ENCODE measurements at places on chromosomes 2 and 18.

GRCh38 chr2:127175751-127176354 is 44.2 kb downstream of the CYP27C1 start:
- no peak for DNase-seq

GRCh38 chr2:235041918-235042575 is 90.2 kb downstream of the SH3BP4 start:
- DNase-seq: no peak

- no peak for DNase-seq
Measured at GRCh38 chr2:181673173-181673572, 7.1 kb downstream of the NEUROD1 start.

DNA sequence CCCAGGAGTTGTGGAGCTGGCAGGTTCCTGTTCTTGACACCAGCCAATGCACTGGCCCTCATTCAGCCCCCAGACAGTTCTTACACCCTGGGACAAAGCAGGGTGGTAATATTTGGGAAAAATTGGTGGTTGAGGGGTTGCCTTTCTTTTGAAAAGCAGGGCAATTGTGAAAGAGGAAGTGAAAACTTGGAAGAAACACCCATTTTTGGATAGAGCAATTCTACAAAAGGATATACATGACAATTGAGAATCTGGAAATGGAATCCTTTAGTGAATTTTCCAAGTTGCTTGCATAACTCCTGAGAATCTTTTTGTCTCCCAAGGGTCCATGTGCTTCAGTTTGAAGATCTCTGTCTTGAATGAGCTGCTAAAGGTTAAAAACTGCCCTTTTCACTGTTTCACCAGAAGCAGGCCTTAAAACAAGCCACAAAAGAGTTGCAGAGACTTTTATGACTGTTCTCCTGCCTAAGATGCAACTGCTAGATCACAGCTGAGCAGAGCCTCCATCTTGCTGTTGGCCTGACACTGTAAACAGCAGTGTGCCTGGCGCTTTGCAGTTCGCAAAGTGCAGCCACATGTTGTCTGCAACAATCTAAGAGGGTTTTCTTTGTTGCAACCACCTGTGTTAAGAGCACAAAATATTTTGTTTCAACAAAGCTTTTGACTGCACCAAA is 11.8 kb downstream of the COL4A4 start:
- no peak for DNase-seq

GRCh38 chr2:25266399-25266798 is 75.3 kb downstream of the DNMT3A start:
- no peak for DNase-seq

GRCh38 chr18:2569338-2570207 is 1.7 kb downstream of the METTL4 start:
- DNase-seq: no peak

DNA sequence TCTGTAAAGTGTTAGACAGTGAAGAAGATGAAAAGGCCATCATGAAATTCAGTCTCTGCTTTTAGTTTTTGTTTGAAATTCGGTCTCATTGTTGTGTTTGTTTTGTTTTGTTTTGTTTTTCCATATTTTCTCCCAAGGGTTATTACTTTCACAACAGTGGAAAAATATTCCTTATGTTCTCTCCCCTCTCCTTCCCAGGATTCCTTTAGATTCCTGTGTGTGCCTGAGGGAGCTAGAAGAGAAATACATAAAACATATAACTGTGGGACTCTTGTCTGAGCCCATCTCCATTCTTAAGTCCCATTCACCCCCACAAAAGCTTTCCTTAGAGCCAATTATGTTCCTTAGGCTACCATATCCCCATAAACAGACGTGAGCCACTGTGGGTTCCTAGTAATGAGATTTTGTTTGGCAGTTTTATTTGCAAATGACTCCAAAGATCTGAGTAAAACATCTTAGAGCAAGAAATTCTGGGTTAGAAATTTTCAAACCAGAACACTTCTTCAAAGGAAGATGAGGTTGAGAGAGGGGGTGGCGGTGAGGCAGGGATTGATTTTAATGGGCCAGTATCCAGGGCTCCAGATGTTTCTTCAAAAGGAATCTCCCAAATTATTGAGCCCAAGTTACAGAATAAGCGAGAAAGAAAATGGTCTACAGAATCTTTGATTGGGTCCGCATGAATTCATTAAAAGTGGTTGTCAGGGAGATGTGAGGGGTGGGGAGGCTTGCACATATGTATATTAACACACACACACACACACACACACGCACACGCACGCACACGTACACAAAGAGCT is 157.8 kb upstream of the TNP1 start:
- DNase-seq: no peak

DNA sequence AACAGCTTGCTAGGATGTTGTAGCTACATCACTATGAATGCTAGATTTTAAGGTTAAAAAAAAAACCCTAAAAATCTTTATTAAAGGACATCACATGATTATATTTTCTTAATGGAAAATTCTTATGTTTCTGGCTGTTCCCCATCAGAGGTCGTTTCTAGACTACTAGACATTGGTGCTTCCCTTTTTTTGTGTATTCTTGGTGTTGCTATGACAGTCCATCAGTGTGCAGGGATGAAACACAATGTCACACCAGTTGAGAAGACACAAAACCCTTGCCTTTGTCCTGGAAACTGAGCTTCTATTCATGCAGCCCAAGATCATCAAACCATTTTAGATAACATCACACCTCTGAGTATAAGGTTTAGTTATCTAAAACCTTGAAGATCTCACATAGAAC is 19.9 kb upstream of the TMEM131 start:
- DNase-seq: no peak

- no peak for DNase-seq
Measured at GRCh38 chr2:177694348-177694747, 301.8 kb downstream of the AGPS start.

GRCh38 chr2:44562737-44563136 is 201.0 kb downstream of the CAMKMT start:
- no peak for DNase-seq

GRCh38 chr2:215507136-215507535 is 71.3 kb upstream of the FN1 start:
- DNase-seq: no peak

GRCh38 chr2:170098626-170099312 is 79.2 kb upstream of the MYO3B start:
- DNase-seq: no peak

GRCh38 chr2:72924353-72925240 is 7.3 kb downstream of the EMX1 start:
- DNase-seq: no peak

GRCh38 chr2:8609357-8609811 is 72.5 kb upstream of the ID2 start:
- DNase-seq: no peak

- no peak for DNase-seq
Measured at GRCh38 chr18:6871566-6871965, 142.1 kb downstream of the ARHGAP28 start.

- no peak for DNase-seq
Measured at GRCh38 chr2:11397513-11397912, 53.1 kb upstream of the ROCK2 start.

DNA sequence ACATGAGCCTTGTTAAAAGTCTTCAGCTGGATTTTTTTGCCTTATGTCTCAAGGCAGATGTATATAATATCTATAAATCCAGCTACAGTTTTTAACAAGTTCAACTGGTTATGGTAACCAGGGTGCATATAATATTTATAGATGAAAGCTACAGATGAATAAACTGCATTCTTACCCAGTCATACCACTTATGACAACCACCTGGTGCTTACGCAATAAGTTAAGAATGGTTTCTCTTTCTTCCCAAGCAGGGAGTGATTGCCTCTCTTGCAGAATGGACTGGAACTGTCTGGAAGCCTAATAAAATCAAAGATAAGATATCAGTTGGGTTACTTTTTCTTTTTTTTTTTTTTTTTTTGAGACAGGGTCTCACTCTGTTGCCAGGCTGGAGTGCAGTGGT is 19.6 kb downstream of the DHX57 start:
- no peak for DNase-seq

GRCh38 chr2:219218217-219218731 is 484 bp downstream of the ABCB6 start:
- no peak for DNase-seq

- DNase-seq: no peak
Measured at GRCh38 chr2:227570615-227571014, 28.1 kb upstream of the SCYGR2 start.

- no peak for DNase-seq
Measured at GRCh38 chr18:22643731-22644130, 226.0 kb upstream of the CTAGE1 start.

DNA sequence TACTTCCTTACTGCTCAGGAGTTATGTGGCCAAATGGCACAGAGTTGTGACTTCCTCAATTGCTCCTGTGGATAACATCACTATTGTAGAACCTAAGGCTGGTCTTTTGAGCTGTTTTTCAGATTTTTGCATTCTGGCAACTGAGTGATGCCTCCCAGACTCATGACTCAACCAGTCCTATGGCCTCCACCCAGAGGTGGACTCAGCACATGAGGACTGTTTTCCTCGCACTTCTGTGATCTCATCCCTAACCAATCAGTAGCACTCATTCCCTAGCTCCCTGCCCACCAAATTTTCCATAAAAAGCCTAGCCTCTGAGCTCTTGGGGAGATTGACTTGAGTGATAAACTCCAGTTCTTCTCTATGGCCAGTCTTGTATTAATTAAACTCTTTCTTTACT is 407.9 kb upstream of the TNP1 start:
- no peak for DNase-seq

- DNase-seq: no peak
Measured at GRCh38 chr2:240196716-240197461, 56.4 kb upstream of the OTOS start.

- no peak for DNase-seq
Measured at GRCh38 chr2:166485558-166486178, 8.4 kb downstream of the SCN7A start.

GRCh38 chr2:47277187-47277586 is 122.1 kb upstream of the STPG4 start:
- no peak for DNase-seq

DNA sequence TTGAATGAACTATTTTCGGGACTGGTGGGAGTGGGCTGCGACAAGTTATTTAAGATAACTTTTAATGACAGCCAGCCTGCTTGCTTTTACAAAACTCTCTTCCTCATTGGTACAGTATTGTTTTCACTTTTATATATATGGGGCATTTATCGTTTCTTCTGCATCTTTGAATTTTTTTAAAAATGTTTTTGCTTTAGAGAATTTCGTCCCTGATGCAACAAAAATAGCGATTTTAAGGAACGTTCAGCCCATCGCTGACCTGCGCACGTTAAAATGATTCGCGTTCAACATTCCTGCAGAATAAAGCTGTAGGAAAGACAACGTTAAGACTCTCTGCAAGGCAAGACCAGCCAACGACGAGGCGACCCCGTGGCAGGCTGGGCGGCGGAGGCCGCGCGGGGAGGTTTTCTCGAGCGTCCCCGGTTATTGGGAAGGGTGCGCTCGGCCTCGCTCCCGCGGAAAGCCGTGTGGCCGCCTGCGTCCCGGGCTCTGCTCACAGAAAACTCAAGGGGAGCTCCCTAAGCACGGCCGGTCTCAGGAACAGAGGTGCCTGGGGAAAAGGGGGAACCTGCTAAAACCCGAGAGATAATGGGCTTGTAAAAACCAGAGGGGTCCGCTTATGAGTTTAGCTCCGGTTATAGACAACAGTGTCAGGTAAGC is 3.0 kb downstream of the PAX8 start:
- DNase-seq: no peak

- DNase-seq: no peak
Measured at GRCh38 chr18:25795213-25795612, 295.2 kb downstream of the SS18 start.

Measured in activated CD4-positive, CD25-positive, alpha-beta regulatory T cell (primary cell).